Neural progenitor cell (in vitro differentiated cells): ENCODE measurements at places on chromosomes 6 and 20. TPM values are rescaled to one million over a fixed set of nuclear protein-coding genes. Genes with fewer than 3 reads are reported as not detected.

- peak; percentile 4 for DNase-seq
These were observed 447.9 kb upstream of the FKBP1C start for GRCh38 chr6:62763125-62763912.

DNA sequence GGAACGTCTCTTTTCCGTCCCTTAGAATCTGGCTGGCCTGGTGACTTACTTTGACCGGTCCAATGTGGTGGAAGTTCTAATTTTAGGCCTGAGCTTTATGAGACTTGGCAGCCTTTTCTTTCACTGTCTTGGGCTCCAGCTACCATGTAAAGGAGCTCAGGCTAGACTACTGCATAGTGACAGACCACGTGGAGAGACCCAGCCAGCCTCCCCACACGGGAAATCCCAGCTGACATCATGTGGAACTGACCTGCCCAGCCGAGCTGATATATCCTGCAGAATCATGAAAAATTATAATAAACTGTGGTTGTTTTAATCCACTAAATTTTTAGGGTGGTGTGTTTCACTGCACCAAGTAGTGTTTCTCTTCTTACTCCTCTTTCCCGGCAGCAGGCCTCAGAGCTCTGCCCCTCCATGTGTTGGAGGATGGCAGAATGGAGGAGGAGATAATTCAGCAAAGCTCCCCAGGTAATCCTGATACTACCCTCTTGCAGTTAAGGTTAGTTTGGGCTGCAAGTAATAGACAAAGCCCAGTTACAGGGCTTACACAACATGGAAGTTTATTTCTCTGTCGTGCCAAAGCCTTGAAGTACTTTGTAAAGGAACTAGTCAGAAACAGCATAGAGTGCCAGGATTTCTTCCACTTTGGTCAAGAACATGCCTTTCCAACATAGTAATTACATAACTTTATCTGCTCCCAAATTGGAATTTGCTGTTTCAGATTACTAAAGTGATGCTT is 87.5 kb downstream of the SH3BGRL2 start:
- DNase-seq: no peak

DNA sequence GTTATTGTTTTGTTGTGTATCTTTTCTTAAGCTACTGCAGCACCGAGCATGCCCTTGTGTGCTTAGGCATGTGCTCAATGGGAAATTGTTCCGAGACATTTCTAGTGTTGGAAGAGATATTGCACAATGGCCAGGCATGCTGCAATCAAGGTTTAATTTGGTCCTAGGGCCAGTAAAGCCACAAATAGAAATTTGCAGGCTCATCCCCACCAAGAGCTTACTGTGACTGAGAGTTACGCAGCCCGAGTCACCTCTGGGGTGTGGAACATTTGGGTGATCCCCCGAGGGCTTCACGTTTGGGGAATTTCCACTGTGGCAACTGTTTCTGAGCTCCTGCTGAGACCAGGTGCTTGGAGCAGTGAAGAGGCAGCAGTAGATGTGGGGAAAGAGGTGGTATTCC is 65.8 kb downstream of the ADTRP start:
- no peak for DNase-seq

DNA sequence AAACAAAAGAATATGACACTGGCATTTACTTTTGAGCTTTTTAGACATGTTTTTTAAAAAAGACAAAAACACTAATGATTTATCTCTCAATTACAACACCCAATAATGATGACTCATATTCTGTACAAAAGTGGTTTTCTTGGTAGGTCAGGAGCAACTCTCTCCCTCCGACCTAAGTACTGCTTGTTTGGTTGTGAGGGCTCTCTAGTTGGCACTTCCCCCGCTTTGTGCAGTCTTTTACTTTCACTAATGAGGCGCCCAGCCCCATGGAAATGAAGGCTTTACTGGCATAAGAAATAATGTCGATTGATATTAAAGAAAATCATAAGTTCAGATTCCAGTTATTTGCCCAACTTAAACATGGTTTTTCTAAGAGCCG is 1.3 kb downstream of the KPNA5 start:
- peak; percentile 19 for DNase-seq

- DNase-seq: peak; percentile 61
These were observed 107.7 kb upstream of the PRND start for GRCh38 chr20:4613718-4614620.

- no peak for DNase-seq
These were observed 14.9 kb upstream of the PANK2 start for GRCh38 chr20:3874194-3874844.

- no peak for DNase-seq
These were observed 88.7 kb upstream of the NAA20 start for GRCh38 chr20:19928328-19929011.

GUCA1A gene
- total RNA-seq: 1.9 and 3.4 TPM in 2 replicates

RSPH9 gene
- 0.47 and 1.4 TPM in 2 replicates for total RNA-seq

ADGRB3 gene
- 1.2 and 1.5 TPM in 2 replicates for total RNA-seq

SLCO4A1 gene
- total RNA-seq: 0.88 and 3.1 TPM in 2 replicates
